ENCODE measurements at places on chromosomes 11 and 22.

- no peak for DNase-seq
Observed at GRCh38 chr11:130237282-130238006, 77.3 kb downstream of the ZBTB44 start.

GRCh38 chr11:11178671-11179638 is 174.1 kb downstream of the CSNK2A3 start:
- DNase-seq: no peak

DNA sequence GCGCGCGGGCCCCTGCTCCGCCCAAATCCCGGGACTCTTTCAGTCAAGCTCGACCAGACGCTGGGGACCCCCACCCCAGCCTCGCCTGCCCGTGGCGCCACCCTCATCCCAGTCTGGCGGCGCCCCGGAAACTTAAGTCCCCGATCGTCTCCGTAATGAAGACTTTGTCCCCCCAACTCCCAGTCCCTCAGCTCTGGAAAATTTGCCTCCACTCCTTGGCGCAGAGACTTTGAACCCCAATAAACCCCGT is 348 bp downstream of the PLCB3 start:
- DNase-seq: no peak

DNA sequence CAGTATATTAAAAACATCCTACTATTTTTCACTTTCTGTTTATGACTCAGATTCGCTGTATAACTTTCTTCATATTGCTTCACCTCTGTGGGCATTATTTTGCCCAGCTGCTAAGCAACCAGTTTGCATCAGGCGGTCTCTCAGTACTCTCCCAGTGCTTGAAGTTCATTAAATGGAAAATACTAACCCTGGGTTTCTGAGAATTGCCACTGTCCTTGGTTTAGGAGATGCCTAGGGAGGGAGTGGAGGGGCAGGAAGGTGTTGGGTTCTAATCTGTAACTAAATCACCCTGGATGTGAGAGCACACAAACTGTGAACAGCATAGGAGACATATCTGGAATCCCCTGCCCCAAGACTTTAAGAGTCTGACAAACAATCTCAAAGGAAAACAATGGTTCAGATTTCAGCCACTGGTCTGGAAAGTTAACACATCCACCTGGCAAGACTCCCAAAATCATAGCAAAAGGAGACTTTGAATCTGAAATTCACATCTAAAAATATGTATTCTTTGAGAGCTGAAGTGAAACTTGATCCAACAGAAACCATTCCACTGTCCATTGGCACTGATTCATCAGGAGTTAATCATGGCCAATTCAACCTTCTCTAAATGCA is 540.0 kb downstream of the SOX6 start:
- no peak for DNase-seq

DNA sequence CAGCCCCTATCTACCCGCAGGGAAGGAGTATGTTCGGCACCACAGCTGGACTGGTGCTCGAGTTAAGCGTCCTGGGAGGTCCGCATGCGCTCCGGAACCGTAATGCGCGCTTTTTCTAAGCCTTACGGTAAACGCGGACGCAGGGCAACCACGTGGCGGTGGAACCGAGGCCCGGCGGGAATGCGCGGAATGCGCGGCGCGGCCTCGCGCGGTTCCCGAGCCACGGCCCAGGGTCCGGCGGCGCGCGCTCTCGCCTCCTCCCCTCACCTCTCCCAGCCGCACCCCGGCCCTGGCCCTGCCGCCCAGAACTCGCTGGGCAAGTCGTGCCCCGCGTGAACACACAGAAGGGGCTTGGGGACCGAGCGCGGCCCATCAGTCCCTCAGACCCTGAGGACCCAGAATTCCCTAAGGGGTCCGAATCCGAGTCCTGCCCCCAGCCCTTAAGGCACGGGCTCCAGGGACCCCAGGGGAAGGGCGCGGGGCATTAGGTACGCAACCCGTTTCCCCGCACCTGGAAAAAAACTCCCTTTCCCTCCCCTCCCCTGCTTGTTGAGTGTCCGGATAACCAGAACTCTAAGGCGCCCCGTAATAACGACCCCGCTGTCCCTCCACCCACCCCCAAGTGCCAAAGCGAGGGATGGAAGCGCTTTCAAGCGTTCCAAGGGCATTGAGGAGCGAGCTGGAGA is 4.3 kb upstream of the CCND1 start:
- DNase-seq: no peak

GRCh38 chr11:27672836-27673464 is 27.3 kb downstream of the BDNF start:
- no peak for DNase-seq

DNA sequence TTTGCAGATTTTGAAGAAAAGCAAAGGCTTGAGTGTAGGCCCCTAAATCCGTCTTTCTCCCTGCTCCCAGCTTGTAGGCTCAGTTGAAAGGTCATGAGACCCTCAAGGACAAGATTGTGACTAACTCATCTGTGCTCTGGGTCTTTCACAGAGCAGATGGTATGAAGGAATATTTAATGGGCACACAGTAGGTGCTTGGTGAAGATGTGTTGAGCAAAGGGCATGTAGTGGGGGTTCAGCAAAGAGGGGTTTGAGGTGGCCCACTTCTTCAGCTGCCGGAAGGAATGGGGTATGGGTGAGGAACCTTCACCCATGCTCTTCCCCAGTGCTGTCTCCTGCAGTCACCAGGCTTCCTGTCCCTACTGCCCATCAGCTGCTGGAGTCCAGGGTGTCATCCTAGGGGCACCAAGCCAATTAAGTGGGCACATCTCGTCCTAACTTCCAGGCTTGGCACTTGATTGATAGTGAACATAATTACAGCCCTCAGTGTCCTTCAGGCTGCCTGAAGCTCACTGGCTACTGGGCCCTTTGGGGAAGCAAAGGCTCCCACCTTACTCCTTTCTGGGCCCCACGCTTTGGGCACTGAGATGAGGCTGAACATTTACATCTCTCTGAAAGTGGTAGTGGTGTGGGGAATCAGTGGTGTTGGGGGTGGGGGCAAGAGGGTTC is 15.0 kb downstream of the DGAT2 start:
- DNase-seq: no peak

GRCh38 chr11:118328745-118329144 is 13.8 kb downstream of the CD3D start:
- DNase-seq: no peak

DNA sequence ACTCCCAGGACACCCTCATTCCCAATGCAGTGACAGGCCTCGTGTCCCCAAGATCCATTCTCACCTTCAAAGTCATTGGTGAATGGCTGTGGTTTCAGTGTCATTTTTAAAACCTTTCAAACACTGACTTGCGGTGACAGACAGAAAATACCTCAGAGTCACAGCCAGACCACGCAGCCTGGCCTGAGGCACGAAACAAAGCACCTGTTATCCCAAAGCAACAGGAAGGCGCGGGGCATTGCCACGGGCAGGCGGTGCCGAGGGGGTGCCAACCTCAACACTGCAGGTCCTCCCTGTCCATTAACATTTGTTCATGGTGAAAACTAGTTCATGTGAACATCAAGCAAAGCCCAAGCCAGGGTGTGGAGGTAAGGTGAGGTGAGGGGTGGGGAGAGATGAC is 38.2 kb downstream of the RPUSD4 start:
- DNase-seq: no peak

- no peak for DNase-seq
Observed at GRCh38 chr11:120723751-120724150, 212.2 kb downstream of the GRIK4 start.

DNA sequence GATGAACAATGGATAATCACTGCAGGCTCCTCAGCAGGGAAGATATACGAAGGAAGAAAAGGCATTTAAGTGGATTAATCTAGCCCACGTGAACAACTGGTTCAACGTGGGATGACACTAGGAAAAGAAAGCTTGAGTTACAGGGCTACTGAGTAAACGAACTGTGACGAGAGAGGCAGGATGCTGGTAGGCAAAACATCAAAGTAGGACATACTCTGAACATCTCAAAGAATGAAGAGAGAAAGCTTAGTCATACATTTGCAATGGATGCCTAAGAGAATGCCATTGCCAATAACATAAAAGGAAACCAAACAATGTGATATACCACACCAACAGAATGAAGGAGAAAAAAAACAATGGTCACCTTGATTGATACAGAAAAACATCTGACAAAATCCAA is 12.9 kb downstream of the USP28 start:
- no peak for DNase-seq

GRCh38 chr11:124510279-124510678 is 33.2 kb downstream of the OR8B12 start:
- DNase-seq: no peak

- no peak for DNase-seq
Observed at GRCh38 chr11:35825386-35825785, 118.5 kb upstream of the LDLRAD3 start.

GRCh38 chr11:32334822-32335221 is 100.5 kb downstream of the WT1 start:
- DNase-seq: no peak

DNA sequence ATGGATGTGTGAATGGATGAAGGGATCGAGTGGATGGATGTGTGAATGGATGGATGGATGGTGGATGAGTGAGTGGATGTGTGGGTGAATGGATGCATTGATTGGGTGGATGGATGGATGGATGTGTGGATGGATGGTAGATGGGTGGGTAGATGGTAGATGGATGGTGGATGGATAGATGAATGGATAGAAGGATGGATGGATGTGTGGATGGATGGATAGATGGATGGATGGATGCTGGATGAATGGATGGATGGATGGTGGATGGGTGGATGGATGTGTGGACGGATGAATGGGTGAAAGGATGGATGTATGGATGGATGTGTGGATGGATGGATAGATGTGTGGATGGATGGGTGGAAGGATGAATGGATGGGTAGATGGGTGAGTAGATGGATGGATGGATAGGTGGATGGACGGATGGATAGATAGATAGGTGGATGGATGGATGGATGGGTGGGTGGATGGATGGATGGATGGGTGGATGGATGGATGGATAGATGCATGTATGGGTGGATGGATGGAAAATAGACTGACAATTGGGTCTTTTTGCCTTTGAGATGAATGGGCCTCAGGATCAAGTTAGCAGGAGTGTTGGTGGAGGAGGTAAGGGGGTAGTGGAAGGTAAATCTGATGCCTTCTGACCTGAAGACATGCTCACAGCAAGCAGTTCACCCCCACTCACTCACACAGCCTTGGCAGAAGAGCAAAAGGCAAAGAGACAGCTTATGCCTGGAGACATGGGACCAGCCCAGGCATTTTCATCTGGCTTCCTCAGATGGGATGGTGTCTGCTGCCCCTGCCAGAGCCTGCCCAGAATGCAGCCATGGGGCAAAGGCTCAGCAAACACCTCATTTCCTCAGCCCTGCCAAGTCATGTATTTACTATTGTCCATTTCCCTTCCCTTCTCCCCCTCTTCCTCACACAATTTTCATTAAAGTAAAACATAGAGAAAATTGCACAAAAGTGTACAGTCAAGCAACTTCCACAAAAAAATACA is 8.0 kb upstream of the FADD start:
- no peak for DNase-seq

DNA sequence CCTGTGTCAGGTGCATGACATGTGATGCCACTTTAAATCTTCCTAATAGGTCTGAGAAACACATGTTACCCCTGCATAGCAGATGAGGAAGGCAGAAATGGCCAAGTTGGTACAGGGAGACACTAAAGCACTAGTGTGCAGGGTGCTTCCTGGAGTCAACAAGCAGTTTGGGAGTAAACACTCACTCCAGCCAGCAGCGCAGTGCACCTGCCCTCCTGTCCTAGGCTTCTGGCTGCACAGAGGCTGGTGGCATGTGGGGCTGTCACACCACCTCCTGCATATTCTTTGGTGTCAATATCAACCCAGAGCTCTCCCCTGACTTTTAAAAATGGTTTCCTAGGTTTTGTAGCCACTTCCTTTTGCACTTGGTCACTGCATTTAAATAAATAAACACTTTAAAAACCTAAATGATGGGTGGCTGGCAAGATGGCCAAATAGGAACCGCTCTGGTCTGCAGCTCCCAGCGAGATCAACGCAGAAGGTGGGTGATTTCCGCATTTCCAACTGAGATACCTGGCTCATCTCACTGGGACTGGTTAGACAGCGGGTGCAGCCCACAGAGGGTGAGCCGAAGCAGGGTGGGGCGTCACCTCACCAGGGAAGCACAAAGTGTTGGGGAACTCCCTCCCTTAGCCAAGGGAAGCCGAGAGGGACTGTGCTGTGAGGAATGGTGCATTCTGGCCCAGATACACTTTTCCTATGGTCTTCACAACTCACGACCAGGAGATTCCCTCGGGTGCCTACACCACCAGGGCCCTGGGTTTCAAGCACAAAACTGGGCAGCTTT is 33.5 kb downstream of the GAB4 start:
- no peak for DNase-seq

DNA sequence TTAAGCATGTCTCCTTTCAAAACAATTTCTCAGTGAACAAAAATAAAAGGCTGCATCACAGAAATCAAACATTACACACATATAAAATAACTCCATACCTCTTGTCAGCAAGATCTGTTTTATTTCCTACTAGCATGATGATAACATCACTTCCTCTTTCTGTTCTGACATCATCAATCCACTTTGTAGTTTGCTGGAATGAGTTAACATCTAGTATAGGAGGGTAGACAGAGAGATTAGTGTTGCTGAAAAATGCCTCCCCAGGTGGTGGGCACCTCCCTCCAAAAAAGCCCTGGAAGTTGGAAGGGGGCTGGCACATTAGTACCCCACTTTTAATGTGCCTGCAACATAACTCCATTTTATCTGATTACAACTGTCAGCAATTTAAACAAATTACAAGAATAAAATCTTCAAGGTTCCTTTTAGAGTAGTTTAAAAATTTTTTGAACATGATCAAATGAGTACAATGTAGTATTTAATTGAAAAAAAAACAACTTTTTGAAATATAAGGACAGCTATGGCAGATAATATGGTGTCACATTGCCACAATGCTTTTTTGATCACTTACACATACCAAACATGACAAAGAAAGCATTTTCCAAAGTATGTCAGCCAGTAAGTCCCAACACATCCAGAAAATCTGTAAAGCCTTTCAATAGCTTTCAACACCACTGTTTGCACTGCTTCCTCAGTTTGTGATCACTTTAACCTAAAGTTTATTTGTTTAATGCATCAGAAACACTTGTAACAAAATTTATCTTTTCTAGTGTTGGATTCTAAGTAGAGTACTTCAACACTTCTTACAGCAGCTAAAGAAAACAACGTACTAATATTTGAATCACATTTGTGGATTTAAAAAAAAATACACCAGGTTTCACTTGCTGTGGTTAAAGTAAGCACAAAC is 44.5 kb downstream of the RAB6A start:
- peak; percentile 7 for DNase-seq

DNA sequence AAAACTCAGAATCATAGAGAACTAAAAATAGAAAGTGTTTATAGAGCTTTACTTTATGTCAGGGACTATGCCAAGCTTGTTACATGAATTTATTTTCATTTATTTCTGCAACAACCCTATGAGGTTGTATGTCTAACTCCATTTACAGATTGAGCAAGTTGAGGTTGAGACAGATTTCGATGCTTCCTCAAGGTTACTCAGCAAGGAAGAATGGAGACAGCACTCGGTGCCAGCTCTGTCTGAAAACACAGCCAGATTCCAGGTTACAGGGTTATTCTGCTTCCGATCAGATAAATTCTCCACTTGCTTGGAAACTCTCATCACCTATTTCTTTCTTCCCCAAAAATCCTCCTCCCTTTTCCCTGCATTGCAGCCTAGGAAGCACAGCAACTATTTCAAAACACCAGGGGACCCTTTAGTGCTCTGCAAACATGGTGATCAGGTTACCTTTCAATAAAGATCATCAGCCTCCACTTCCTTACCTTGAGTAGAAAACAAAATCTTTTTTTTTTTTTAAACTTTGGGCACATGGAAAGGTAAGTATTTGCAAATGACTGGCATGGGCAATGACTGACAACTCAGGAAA is 7.0 kb downstream of the MMP3 start:
- DNase-seq: no peak
